Naive thymus-derived CD8-positive, alpha-beta T cell (primary cell): ENCODE measurements at places on chromosomes 16 and 17. TPM values are rescaled to one million over a fixed set of nuclear protein-coding genes. Genes with fewer than 3 reads are reported as not detected.

GRCh38 chr17:4054446-4054845 lies 88.4 kb downstream of the ZZEF1 start:
- no peak for DNase-seq
- no peaks in the 10 kb centered on the region for H3K27me3 ChIP-seq
- H3K27ac ChIP-seq = peak overlapping the region; percentile 18

DNA sequence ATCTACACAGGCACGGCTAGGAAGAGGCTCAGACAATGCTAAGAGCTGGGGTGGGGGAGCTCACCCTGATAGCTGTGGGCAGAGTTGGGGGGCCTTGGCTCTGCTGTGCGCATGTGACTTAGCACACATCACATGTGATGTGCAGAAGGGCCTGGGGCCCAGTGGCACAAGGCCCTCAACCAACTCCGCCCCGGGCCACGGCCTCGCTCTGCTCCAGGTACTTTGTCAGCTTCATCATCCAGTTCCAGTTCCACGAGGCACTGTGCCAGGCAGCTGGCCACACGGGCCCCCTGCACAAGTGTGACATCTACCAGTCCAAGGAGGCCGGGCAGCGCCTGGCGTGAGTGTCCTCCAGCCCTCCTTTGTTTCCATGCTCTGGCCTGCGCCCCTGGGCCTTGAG lies 19.3 kb downstream of the ACE start:
- no peak overlapping the region for H3K27ac ChIP-seq
- no peaks in the 10 kb centered on the region for H3K27me3 ChIP-seq
- H3K36me3 ChIP-seq = no peaks in the 10 kb centered on the region
- H3K4me1 ChIP-seq = no peaks in the 10 kb centered on the region

GRCh38 chr17:3594051-3594800 lies 15.0 kb downstream of the TRPV1 start:
- no peaks in the 10 kb centered on the region for H3K4me1 ChIP-seq
- no peaks in the 10 kb centered on the region for H3K27me3 ChIP-seq
- H3K36me3 ChIP-seq = peaks cover 15% of the 10 kb centered on the region
- H3K27ac ChIP-seq = no peak overlapping the region
- DNase-seq = no peak

- H3K4me1 ChIP-seq = peaks cover 17% of the 10 kb centered on the region
- H3K4me3 ChIP-seq = no peak overlapping the region
- no peak for DNase-seq
- H3K27me3 ChIP-seq = peaks cover 4% of the 10 kb centered on the region
Measured at GRCh38 chr17:81000631-81001357, 9.2 kb downstream of the CHMP6 start.

DNA sequence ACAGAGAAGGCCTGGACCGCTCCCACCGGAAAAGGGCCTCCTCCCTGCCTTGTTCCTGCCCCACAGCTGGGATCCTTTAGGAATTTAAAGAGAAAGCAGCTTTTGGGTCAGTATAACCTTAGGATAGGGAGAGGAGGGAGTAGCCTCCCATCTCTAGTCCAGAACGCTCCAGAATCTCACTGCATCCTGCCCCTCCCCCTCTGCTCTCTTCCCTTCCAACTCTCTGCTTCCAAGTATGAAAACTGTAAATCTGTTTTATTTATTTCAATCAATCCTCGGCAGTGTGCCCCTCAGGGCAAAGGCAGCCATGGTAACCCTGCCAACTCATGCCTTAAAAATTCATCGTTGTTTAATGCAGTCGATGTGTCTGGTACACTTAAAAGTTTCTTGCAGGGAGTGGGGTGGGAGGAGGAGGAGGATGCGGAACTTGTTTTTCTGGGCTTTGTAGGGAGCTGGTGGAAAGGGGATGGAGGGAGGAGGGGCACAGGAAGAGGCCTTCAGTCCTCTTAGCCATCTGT lies 21.2 kb upstream of the MTSS2 start:
- no peaks in the 10 kb centered on the region for H3K27me3 ChIP-seq
- H3K27ac ChIP-seq = peak overlapping the region; percentile 52

GRCh38 chr16:87648236-87648635 lies 45.9 kb downstream of the JPH3 start:
- no peaks in the 10 kb centered on the region for H3K4me1 ChIP-seq
- no peak for DNase-seq
- H3K27ac ChIP-seq = no peak overlapping the region
- H3K4me3 ChIP-seq = no peak overlapping the region
- no peaks in the 10 kb centered on the region for H3K36me3 ChIP-seq

- H3K36me3 ChIP-seq = no peaks in the 10 kb centered on the region
- peak; percentile 87 for DNase-seq
- peak within 1 kb of the TSS; percentile 68 for H3K27ac ChIP-seq
- H3K4me1 ChIP-seq = peaks cover 10% of the 10 kb centered on the region
Measured at GRCh38 chr17:6443692-6444570, at the start of gene PIMREG. PIMREG (plus strand) TSS chr17:6444455; CDS start chr17:6445111, 656 bp downstream.

DNA sequence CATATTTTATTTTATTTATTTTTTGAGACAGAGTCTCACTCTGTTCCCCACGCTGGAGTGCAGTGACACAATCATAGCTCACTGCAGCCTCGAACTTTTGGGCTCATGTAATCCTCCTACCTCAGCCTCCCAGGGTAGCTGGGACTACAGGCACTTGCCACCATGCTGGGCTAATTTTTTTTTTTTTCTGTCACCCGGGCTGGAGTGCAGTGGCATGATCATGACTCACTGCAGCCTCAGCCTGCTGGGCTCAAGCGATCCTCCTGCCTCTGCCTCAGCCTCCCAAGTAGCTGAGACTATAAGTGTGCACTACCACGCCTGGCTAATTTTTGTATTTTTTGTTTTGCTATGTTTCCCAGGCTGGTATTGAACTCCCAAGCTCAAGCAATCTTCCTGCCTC lies 17.1 kb downstream of the UNC45B start:
- H3K4me1 ChIP-seq = peaks cover 45% of the 10 kb centered on the region
- H3K4me3 ChIP-seq = no peak overlapping the region
- no peak overlapping the region for H3K27ac ChIP-seq
- H3K27me3 ChIP-seq = no peaks in the 10 kb centered on the region
- H3K36me3 ChIP-seq = no peaks in the 10 kb centered on the region

DNA sequence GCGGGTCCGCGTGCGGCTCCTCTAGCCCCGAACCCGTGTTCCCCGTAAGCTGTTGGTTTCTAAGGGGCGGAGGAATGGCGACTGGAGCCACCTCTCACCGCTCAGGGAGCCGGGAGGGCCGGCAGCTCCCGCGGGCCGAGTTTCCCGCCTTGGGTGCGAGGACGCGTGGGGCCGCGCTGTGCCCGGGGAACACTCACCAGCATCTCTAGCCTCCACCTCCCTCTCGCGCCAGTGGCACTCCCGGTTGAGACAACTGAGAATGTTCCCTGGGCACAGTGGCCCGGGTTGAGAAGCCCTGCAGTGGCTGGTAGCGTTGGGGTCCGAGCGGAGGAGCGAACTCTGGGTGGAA lies 560 bp downstream of the TELO2 start:
- no peak overlapping the region for H3K27ac ChIP-seq
- peaks cover 16% of the 10 kb centered on the region for H3K4me1 ChIP-seq
- H3K4me3 ChIP-seq = peak overlapping the region; percentile 76

GRCh38 chr16:11481987-11482386 lies 104.7 kb downstream of the LITAF start:
- no peak overlapping the region for H3K4me3 ChIP-seq
- no peaks in the 10 kb centered on the region for H3K27me3 ChIP-seq
- no peaks in the 10 kb centered on the region for H3K4me1 ChIP-seq
- no peak for DNase-seq

GRCh38 chr17:27430882-27431491 lies 25.3 kb upstream of the KSR1 start:
- H3K4me3 ChIP-seq = no peak overlapping the region
- no peaks in the 10 kb centered on the region for H3K36me3 ChIP-seq
- H3K4me1 ChIP-seq = no peaks in the 10 kb centered on the region
- no peak for DNase-seq
- H3K27me3 ChIP-seq = peaks cover 3% of the 10 kb centered on the region
- no peak overlapping the region for H3K27ac ChIP-seq

GRCh38 chr17:21470861-21471260 lies 94.7 kb downstream of the KCNJ12 start:
- H3K4me1 ChIP-seq = no peaks in the 10 kb centered on the region
- no peak for DNase-seq
- no peak overlapping the region for H3K4me3 ChIP-seq

DNA sequence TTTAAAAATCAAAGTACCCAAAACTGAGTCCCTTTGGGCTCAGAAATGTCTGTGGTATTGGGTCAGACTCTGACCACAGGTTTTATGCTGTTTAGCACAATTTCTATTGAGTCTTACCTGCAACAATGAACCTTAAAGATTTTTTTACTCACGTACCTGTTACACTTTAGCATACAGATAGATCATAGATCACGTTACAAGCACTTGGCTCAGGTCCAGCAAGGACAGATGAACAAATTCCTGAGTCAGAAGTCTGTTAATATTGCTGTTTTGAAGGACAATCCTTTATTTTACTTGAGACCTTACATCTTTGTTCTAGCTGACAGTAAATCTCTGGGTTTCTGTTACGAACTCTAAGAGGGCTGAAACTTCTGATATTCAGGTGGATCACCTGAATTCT lies 12.8 kb downstream of the SLC7A6OS start:
- H3K27me3 ChIP-seq = no peaks in the 10 kb centered on the region
- H3K27ac ChIP-seq = peak overlapping the region; percentile 35
- no peak overlapping the region for H3K4me3 ChIP-seq
- peaks cover 19% of the 10 kb centered on the region for H3K4me1 ChIP-seq

GRCh38 chr17:35731239-35731916 lies at the start of gene RASL10B:
RASL10B (plus strand) TSS chr17:35731639; CDS start chr17:35735185, 3,546 bp downstream.
- peaks cover 21% of the 10 kb centered on the region for H3K4me1 ChIP-seq
- H3K4me3 ChIP-seq = peak within 1 kb of the TSS; percentile 85
- H3K36me3 ChIP-seq = peaks cover 5% of the 10 kb centered on the region
- peak; percentile 41 for DNase-seq
- no peaks in the 10 kb centered on the region for H3K27me3 ChIP-seq
- H3K27ac ChIP-seq = peak within 1 kb of the TSS; percentile 57

- no peaks in the 10 kb centered on the region for H3K27me3 ChIP-seq
- no peak for DNase-seq
- H3K4me1 ChIP-seq = peaks cover 33% of the 10 kb centered on the region
Measured at GRCh38 chr16:12126091-12126806, 149.7 kb downstream of the SNX29 start.

- no peak overlapping the region for H3K27ac ChIP-seq
- no peak overlapping the region for H3K4me3 ChIP-seq
- H3K4me1 ChIP-seq = peaks cover 3% of the 10 kb centered on the region
Measured at GRCh38 chr17:45823598-45823997, 21.1 kb upstream of the SPPL2C start.

DNA sequence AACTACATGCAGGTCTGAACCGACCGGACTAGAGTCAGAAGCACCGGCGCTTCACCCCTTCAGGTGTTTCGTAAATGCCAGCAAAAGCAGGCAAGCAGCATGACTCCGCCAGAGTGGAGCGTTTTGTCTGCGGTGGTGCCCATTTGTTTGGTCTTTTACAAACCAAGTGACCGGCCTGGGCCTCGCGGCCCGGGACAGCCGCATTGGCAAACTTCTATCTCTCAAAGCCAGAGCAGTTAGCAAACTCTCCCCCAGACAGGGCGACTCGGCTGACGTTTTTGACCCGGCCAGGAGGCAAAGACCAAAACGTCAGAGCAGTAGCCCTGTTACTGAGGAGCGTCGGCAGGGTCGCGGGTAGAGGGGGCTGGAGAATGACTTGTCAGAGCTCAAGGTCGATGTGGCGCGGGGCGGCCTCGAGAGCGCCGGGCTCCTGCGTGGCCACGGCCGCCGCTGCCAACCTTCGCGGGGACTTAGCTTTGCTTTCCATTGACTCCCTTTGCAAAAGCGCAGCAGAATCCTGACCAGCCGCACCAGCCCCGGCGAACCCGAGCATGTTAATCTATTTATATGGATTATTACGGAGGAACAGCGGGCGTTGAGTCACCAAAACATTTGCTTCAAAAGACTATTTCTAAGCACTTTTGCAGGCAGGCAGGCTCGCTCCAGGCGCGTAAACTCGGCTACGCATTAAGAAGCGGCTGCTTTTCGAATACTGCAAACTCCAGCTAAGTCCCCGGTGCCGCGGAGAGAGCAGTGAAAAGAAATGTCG lies 763 bp upstream of the SOX9 start:
- H3K36me3 ChIP-seq = no peaks in the 10 kb centered on the region
- H3K4me1 ChIP-seq = peaks cover 35% of the 10 kb centered on the region
- no peak overlapping the region for H3K27ac ChIP-seq
- DNase-seq = no peak
- no peak overlapping the region for H3K4me3 ChIP-seq

DNA sequence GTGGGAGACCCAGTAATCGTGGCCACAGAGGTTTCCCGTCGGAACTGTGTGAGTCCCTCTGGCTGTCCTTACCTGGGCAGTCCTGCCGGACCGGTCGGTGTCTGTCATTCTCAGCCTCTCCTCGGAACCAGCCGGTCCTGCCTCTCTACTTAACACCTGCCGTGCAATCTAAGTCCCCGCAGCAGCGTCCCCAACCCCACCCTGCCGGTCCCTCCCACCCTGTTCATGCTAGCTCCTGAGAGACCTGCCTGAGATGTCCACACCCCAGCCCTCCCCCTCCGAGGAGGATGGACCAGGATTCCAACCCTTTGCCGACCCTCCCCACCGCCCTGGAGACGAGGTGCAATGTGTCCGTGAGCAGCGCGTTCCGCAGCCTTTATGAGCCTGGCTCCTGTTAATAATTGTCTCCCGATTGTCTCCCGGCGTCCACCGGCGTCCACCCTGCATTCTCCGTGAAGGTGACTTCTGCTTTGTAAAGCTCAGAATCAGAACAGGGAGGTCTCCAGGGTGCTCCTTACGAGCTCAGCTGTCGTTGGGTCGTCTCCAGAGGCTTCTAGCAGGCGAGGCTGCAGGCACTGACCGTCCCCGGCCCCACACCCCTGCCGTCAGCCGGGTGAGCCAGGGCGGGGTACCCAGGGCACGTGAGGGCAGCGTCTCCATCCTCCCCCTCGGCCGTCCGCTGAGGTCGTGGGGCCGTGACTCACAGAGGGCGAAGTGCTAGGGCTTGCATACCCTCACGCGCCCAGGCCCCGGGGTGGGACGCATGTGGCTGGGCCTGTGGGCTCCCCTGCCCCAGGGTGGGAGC lies 10.1 kb downstream of the METRNL start:
- no peaks in the 10 kb centered on the region for H3K27me3 ChIP-seq
- H3K27ac ChIP-seq = no peak overlapping the region
- no peak overlapping the region for H3K4me3 ChIP-seq
- H3K4me1 ChIP-seq = peaks cover 8% of the 10 kb centered on the region
- H3K36me3 ChIP-seq = no peaks in the 10 kb centered on the region
- DNase-seq = no peak

GRCh38 chr16:1575578-1575977 lies 36.3 kb downstream of the IFT140 start:
- H3K4me3 ChIP-seq = no peak overlapping the region
- H3K27me3 ChIP-seq = peaks cover 4% of the 10 kb centered on the region
- H3K36me3 ChIP-seq = peaks cover 3% of the 10 kb centered on the region
- DNase-seq = no peak

The REXO5 gene
- 0.41 TPM for polyA plus RNA-seq

The SDR42E2 gene
- polyA plus RNA-seq = 0.45 TPM

The SPATA2L gene
- 6.4 TPM for polyA plus RNA-seq

The ESRP2 gene
- not detected for polyA plus RNA-seq

The NPTX1 gene
- polyA plus RNA-seq = not detected

The ABCA6 gene
- polyA plus RNA-seq = 0.15 TPM

The SRCAP gene
- 31.3 TPM for polyA plus RNA-seq

The HOXB5 gene
- not detected for polyA plus RNA-seq

The SLC4A1 gene
- polyA plus RNA-seq = not detected
